ENCODE measurements at places on chromosomes 4 and X. TPM values are rescaled to one million over a fixed set of nuclear protein-coding genes. Genes with fewer than 3 reads are reported as not detected.

Gene TEX13A
- not detected for total RNA-seq

Gene MTNR1A
- total RNA-seq, result not detected

Gene FHDC1
- total RNA-seq, result 0.19 TPM

Gene NEIL3
- total RNA-seq, result not detected

Gene NLRP2B
- not detected for total RNA-seq
